ENCODE measurements at places on chromosomes 5 and 9.

DNA sequence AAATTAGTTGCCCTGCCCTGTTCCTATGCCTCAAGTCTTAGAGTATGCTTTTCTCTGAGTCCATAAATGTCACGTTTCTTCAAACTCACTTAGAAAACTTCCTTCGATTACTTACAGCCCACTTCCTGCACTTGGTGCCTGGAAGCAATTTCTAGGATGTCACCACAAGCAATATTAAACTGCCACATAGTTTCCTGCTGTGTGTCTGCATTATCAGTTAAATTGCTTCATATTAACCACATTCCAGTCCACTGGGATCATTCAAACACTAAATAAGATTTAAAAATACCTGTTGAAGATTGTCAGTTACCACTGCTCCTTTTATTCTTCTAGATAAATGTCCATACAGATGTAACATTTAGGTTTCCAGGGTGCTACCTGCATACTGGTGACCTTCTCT is 4.1 kb downstream of the DENND1A start:
- H3K27me3 ChIP-seq: no peaks in the 10 kb centered on the region
- peaks cover 24% of the 10 kb centered on the region for H3K4me1 ChIP-seq
- H3K36me3 ChIP-seq: no peaks in the 10 kb centered on the region
- DNase-seq: no peak
- H3K4me3 ChIP-seq: no peak overlapping the region
- H3K27ac ChIP-seq: no peak overlapping the region

GRCh38 chr9:1938135-1938534 is 77.0 kb upstream of the SMARCA2 start:
- H3K4me3 ChIP-seq: no peak overlapping the region
- peaks cover 24% of the 10 kb centered on the region for H3K4me1 ChIP-seq
- no peaks in the 10 kb centered on the region for H3K36me3 ChIP-seq
- no peak for DNase-seq

- H3K36me3 ChIP-seq: no peaks in the 10 kb centered on the region
- DNase-seq: no peak
- no peak overlapping the region for H3K4me3 ChIP-seq
- H3K4me1 ChIP-seq: no peaks in the 10 kb centered on the region
These were observed 6.8 kb upstream of the SPTLC1 start for GRCh38 chr9:92122061-92122460.

- H3K27ac ChIP-seq: no peak within 1 kb of the TSS
- peak; percentile 51 for DNase-seq
- H3K36me3 ChIP-seq: no peaks in the 10 kb centered on the region
These were observed at the start of gene PCDHGA6 for GRCh38 chr5:141373673-141374317. Gene PCDHGA6 (plus strand): TSS chr5:141373891. CDS start chr5:141374084, 193 bp downstream.

GRCh38 chr9:126488881-126489404 is 124.8 kb upstream of the LMX1B start:
- H3K36me3 ChIP-seq: no peaks in the 10 kb centered on the region
- H3K27me3 ChIP-seq: no peaks in the 10 kb centered on the region
- H3K27ac ChIP-seq: no peak overlapping the region
- H3K4me1 ChIP-seq: no peaks in the 10 kb centered on the region

DNA sequence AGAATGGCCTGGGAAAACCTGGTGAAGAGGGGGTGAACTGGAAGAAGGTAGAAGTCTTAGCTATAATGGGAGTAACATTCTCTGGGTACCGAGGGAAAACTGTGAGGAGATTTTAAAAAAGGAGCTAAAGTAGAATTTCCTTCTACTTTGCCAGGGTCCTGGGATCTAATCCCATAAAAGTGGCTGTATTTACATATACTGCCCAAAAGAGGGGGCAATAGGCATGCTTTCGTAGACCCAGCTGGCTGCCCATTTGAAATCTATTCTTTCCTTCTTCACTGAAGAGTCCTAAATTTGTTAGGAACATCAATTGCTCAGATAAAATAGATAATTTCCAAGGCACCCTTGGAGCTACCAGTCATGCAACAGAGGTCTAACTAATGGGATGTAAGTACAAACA is 159.2 kb downstream of the CDC42SE2 start:
- H3K27me3 ChIP-seq: no peaks in the 10 kb centered on the region
- no peak overlapping the region for H3K27ac ChIP-seq
- 0 out of 2 replicates have a peak, but pooled peaks cover 3% of the 10 kb centered on the region for H3K36me3 ChIP-seq
- H3K4me1 ChIP-seq: no peaks in the 10 kb centered on the region
- H3K4me3 ChIP-seq: no peak overlapping the region

GRCh38 chr9:70567511-70567910 is 153.1 kb upstream of the KLF9 start:
- no peaks in the 10 kb centered on the region for H3K27me3 ChIP-seq
- DNase-seq: no peak
- H3K4me3 ChIP-seq: no peak overlapping the region
- peaks cover 20% of the 10 kb centered on the region for H3K4me1 ChIP-seq

- no peaks in the 10 kb centered on the region for H3K36me3 ChIP-seq
- DNase-seq: no peak
- H3K27ac ChIP-seq: no peak overlapping the region
- peaks cover 14% of the 10 kb centered on the region for H3K4me1 ChIP-seq
- no peak overlapping the region for H3K4me3 ChIP-seq
- H3K27me3 ChIP-seq: no peaks in the 10 kb centered on the region
These were observed 1.9 kb upstream of the PURA start for GRCh38 chr5:140111859-140112551.

- H3K27ac ChIP-seq: no peak overlapping the region
- no peak for DNase-seq
- no peaks in the 10 kb centered on the region for H3K36me3 ChIP-seq
- no peak overlapping the region for H3K4me3 ChIP-seq
These were observed 85.6 kb downstream of the PSD2 start for GRCh38 chr5:139881143-139881733.

DNA sequence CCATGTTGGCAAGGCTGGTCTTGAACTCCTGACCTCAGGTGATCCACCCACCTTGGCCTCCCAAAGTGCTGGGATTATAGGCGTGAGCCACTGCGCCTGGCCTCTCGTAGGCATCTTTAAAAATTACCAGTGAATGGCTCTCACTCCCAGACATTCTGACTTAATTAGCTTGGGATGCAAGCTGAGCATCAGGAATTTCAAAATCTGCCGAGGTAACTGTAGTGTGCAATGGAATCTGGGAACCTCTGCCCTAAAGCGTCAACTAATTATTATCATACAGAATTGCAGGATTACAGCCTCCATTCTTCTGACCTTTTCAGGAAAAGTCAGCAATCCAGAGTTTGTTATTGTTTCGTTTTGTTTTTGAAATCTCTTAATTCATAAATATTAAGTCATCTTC is 213.4 kb upstream of the DMAC1 start:
- no peak overlapping the region for H3K4me3 ChIP-seq
- H3K4me1 ChIP-seq: no peaks in the 10 kb centered on the region
- no peak overlapping the region for H3K27ac ChIP-seq
- no peaks in the 10 kb centered on the region for H3K27me3 ChIP-seq
- H3K36me3 ChIP-seq: no peaks in the 10 kb centered on the region

- H3K36me3 ChIP-seq: no peaks in the 10 kb centered on the region
- H3K27me3 ChIP-seq: no peaks in the 10 kb centered on the region
- no peak for DNase-seq
- no peak overlapping the region for H3K4me3 ChIP-seq
These were observed 159.9 kb downstream of the PPP2R2B start for GRCh38 chr5:146718609-146719008.

All from MM.1S (cell line).